ENCODE measurements at places on chromosomes 3 and 15.

DNA sequence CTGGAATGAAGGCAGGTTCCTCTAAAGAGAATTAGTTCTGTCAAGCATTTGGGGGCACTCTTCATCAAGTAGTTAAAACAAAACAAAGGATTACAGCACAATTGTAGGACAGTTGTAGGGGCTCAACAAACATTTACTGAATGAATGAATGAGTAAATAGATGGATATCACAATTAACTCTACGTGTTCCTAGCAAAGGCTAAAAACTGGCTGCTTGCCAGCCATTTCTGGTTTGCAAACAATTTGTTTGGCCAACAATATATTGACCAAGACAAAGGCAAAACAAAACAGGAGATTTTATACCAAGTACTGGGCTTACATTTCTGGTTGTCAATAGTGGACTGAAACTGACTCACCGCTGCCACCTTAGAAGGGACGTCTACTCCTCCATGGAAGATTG, 116.8 kb downstream of the ZNF280D start:
- DNase-seq: no peak

GRCh38 chr3:27985369-27986035, 255.9 kb upstream of the CMC1 start:
- no peak for DNase-seq

- no peak for DNase-seq
These were observed 149.9 kb downstream of the SST start for GRCh38 chr3:187520027-187520945.

DNA sequence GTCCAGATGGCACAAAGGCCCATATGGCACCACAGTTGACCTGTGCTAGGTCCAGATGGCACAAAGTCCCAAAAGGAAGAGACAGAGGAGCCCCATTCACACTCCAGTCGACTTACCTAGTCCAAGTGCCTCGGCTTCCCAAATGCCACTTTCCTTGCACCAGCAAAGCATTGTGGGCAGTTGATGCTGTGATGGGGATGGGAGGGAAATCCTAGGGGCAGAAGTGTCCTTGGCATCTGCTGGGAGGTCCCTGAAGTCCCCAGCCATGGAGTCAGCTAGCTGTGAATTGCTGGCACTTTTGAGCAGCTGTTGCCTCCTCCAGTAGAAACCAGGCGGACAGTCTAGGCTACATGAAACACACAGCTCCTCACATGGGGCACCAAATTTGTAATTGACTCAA, 60.3 kb upstream of the SIAH2 start:
- no peak for DNase-seq

- DNase-seq: no peak
These were observed 72.3 kb upstream of the ST3GAL6 start for GRCh38 chr3:98690876-98691275.

GRCh38 chr3:6928064-6928463, 67.1 kb downstream of the GRM7 start:
- no peak for DNase-seq

- DNase-seq: no peak
These were observed 1.3 kb upstream of the SRP14 start for GRCh38 chr15:40040293-40040635.

- no peak for DNase-seq
These were observed 203.6 kb downstream of the AKAP13 start for GRCh38 chr15:85583923-85584390.

- DNase-seq: no peak
These were observed 142.9 kb upstream of the NR2F2 start for GRCh38 chr15:96187341-96188305.

- no peak for DNase-seq
These were observed 8.3 kb downstream of the PSTPIP1 start for GRCh38 chr15:77002954-77003912.

GRCh38 chr3:138007898-138008297, 2.1 kb upstream of the CLDN18 start:
- no peak for DNase-seq

DNA sequence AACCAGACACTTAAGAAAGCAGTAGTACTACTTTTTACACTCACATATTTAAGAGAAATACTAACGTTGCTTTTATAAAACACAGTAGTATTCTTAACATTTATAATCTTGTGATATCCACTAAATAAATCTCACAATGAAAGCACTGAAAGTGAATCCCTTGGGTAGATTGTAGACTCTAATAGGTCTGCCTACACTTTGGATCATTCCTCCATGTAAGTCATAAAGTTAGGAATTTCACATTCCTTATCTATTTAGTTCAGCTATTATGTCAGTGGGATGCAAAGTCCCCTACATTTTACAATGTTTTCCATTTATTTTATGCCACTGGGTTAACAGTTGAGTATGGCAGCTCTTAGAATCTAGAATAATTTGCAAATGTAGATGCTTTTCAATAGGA, 330.7 kb downstream of the LSAMP start:
- no peak for DNase-seq

DNA sequence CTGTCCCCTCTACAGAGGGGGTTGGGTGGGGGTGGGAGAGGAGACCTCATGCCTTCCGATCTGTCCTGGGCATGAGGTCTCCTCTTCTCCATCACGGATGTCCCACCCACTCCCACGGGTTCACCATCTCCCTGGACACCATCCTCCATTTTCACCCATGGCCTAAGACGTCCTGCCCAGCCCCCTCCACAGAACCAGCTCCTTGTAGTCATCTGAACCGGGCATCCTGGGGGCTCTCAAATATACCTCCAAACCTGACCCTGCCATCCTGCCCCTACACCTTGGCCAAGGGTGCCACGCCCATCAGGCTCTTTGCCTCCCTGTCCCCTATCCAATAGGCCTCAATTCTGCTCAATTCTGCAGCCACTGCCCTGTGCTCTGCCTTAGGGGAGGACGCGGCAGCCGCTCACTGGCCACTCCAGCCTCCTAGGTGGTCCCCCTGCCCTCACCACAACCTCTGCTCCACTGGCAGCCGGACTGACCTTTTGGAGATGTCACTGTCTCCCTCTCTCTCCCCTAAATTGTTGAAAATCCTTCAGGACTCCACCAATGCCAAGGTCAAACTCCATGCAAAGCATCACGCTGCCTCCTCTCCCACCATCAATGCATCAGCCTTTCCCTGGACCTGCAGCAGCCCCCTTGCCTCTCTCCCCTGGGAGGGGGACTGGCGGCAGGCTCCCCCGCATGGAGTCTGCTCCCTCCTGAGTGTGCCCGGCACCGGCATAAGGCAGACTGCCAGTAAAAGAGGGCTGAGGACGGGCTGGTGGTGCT, 9.4 kb upstream of the ANPEP start:
- no peak for DNase-seq

DNA sequence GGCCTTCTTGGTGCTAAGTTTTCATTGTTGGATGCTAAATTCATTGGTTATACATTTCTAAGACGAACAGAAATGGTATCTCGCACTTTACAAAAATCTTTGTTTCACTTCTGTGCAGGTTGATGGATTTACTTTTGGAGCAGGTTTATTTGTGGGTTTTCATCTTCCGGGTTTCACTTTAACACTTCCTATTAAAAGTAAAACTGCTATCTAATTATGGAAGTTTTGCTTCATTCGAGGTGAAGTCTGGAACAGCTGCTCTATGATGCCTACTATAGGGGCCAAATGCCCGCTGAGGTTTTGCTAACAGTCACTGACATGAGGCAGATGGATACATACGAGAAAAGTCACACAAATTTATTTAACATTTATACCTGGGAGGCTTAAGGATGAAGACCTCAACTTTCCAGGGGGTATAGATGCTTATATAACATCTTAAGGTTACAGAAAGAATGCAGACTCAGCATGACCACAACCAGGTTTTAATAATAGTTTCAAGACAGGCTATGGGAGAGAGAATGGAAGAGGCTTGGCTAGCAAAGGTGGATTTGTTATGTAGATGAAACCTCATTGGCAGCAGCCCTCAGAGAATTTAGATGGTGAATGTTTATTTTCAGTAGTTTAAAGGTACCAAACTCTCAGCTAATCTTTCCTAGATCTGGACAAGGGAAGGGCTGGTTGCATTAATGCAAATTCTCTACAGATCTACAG, 54.2 kb downstream of the OSTN start:
- no peak for DNase-seq

DNA sequence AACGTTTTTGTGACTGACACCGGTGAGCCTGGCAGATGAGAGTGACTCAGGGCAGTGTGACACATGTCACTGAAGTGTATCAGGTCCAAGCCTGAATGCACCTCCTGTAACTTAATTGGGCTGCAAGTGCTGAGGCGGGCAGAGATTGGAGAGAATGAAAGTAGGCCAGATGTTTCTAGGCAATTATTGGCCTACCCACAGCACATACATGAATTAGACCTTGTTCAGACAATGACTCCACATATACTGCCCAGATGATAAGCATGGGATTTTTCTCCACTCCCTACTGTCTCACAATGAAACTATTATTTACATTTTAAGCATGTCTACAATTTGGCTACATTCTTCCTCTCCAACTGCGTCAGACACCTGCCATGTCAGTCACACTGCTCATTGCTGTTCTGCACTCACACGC, 187.3 kb upstream of the ZNF385D start:
- no peak for DNase-seq

GRCh38 chr15:76118767-76119166, 59.0 kb downstream of the TMEM266 start:
- DNase-seq: no peak

DNA sequence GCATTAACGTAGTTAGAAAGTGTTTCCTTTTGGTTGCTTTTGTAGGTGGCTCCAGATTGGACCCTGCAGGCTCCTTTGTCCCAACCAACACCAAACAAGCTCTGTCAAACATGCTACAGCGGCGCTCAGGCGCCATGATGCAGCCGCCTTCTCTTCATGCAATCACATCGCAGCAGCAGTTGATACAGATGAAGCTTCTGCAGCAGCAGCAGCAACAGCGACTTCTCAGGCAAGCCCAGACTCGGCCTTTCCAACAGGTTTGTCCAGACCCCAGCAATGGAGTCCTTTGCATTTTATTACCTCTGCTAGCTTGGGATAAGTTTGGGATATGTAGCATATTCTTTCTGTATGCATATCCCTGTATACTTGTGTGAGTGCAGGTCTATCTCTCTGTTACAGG, 10.1 kb upstream of the P2RY12 start:
- no peak for DNase-seq

- DNase-seq: no peak
These were observed 7.5 kb downstream of the GATA2 start for GRCh38 chr3:128485282-128486204.

GRCh38 chr3:127209155-127209839, 16.4 kb downstream of the PRR23E start:
- no peak for DNase-seq

DNA sequence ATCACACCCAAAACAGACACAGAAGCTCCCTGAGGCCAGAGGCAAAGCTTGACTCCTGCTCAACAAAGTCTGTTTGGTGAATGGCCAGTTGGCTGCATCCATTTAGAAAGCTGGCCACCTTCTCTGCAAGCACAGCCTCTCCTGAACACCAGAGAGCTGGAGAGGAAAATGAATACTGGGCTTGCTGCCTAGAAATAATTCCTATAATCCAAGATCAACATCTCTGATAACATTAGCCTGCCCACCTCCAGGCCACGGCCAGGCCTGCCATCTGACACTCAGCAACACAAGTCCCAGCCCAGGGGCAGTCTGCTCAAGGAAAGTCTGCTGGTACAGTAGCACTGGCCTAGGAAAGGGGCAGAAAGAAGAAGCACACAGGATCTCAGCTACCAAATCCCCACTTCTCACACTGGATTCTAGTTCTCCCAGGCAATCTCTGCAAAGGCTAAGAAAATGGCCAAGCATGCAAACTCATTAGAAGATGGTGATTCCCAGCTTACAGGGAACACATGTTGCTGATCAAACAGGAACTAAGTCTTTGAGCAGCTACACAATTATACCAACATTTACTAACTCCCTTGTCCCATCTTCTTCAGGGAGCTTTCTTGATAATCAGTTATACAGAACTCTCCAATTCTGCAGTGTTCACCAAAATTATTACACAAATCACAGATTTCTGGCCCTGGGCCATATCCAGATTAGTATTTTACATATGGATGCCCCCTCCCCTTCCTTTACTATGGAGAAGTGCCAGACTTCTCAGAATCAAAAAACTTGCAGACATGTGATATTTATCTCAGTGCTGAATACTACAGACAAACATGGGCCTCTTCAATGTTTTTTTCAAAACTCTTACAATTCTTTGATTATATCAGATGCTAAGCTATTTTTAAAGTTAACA, 9.9 kb downstream of the TBC1D2B start:
- no peak for DNase-seq

DNA sequence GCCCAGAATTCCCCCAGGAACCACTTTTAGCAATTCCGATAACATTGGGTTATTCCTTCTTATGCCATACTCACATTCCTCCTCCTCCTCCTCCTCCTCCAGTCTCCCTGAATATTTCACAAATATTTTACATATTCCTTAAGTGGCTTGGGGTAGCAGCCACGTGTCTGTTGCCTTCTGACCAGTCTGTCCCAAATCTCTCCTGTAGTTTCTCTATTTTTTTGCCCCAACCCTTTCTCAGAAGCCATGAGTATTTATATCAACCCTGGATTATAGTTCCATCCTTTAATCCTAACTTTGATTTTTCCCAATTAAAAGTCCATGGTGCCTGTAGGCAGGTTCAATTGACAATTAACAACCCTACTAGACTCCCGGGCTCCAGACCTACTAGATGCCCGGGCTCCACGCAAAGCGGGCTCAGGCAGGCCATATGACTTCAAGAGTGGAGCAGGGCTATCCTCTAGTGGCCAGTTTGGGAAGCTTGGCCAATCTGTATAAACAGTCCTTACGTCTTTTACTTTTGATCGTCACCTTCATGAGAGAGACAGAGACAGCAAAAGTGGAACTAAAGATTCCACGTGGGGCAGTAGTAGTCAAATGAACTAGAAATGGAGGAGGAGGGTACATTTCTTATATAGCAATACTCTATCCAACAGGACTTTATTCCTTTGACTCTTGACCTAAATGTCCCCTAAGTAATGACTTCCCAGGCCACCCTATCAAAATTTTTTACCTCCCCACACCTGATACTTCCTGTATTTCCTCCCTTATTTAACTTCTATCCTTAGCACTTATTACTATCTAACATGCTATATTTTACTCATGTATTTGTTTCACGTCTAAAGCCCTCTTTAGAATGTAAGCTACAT, 69.7 kb downstream of the USF3 start:
- peak; percentile 21 for DNase-seq

DNA sequence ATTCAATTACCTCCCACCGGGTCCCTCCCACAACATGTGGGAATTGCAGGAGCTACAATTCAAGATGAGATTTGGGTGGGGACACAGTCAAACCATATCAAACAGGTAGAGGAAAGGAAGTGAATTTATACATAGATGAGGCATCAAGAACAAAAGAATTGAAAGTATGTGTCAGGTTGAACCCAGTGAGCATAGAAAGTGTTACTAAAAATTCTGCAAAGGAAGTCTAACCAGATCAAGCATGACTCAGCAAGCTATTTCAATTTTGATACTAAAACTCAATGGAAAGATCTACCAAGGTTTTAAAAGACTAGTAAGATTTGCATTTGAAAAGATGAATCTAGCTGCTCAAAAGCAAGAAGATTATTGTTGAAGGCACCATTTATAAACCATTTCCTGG, 323.0 kb downstream of the ROBO2 start:
- no peak for DNase-seq
